ENCODE measurements at places on chromosomes 5 and 9.

DNA sequence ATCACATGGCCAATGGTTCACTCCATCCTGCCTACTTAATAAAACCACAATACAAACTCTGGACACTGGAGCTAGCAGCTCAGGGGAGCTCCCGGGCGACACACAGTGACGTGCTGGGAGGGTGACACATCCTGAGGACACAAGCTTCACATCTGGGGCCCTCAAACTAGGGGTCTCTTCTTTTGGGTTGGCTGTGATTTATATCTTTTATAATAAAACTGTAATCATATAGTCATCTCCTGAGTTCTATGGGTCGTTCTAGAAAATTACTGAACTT is 12.1 kb upstream of the MAPK9 start:
- DNase-seq = no peak

GRCh38 chr5:175742290-175742994 is 84.6 kb downstream of the HRH2 start:
- no peak for DNase-seq

- no peak for DNase-seq
Measured at GRCh38 chr9:104993291-104993963, 65.5 kb upstream of the ABCA1 start.

- no peak for DNase-seq
Measured at GRCh38 chr9:96140296-96141127, 161.5 kb downstream of the HSD17B3 start.

DNA sequence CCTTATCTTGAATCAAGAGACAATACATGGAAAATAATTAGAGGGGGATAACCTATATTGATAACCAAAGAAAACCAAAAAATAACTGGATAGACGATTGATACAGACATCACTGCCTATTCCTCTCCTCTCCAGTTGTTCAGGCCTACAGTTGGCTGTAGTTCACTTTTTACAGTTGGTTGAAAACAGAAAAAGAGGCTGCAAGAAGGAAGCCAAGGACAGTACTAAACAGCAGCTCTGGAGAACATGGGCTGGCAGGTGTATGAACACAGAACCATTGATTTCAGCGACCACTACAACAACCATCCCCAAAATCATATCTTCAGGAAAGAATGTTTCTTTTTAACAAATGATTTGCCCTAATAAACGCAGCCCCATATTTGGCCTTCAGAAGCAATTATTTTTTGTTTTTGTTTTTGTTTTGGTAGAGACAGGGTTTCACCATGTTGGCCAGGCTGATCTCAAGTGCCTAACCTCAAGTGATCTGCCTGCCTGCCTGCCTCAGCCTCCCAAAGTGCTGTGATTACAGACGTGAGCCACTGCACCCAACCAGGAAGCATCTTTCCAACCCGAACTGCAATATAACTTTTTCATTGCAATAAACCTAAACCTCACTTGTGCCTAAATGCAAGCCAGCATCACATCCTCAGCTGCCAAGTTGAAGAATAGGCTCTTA is 64.3 kb downstream of the MLLT3 start:
- no peak for DNase-seq

DNA sequence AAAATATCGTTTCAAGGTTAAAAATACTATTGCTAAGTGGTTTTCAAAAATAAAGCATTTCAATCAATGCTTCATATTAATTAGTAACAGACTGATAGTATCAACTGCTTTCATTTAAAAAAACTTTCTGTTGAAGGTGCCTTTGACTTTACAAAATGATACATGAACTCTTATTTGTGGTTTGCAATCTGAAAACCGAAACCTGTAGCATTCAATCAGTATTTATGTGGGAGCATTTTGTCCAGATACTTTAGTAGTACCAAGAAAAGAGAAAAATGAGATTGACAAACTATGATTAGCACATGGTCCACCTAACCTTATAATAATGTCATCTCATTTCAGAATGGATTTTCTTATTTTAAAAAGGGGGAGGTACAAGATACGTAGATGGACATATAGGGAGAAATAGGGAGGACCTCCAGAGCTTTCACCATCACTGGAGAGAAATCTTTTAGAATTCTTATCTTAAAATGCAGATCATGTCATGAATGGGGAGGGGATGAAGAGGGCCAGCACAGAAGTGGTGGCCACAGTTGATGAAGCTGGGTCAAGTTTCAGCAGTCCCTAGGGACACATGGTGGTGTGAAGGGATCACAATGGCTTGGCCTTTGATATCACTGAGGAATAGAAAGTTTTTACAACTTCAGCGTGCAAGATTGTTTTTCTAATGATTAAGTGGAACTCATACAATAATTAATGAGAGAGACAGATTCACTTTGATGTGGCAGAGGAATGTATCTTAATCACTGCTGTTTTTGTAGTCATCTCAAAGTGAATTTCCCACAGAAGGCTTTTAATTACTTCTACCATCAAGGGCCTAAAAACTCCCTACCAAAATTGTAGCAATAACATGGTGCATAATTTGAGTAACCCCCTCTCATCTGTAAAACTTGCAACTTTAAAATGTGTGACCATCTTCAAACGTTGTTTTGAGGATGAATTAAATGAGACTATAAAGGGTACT is 322.3 kb upstream of the EDIL3 start:
- no peak for DNase-seq

- no peak for DNase-seq
Measured at GRCh38 chr5:72991394-72991793, 35.6 kb downstream of the FCHO2 start.

GRCh38 chr9:34121996-34122395 is 4.5 kb downstream of the DCAF12 start:
- no peak for DNase-seq

DNA sequence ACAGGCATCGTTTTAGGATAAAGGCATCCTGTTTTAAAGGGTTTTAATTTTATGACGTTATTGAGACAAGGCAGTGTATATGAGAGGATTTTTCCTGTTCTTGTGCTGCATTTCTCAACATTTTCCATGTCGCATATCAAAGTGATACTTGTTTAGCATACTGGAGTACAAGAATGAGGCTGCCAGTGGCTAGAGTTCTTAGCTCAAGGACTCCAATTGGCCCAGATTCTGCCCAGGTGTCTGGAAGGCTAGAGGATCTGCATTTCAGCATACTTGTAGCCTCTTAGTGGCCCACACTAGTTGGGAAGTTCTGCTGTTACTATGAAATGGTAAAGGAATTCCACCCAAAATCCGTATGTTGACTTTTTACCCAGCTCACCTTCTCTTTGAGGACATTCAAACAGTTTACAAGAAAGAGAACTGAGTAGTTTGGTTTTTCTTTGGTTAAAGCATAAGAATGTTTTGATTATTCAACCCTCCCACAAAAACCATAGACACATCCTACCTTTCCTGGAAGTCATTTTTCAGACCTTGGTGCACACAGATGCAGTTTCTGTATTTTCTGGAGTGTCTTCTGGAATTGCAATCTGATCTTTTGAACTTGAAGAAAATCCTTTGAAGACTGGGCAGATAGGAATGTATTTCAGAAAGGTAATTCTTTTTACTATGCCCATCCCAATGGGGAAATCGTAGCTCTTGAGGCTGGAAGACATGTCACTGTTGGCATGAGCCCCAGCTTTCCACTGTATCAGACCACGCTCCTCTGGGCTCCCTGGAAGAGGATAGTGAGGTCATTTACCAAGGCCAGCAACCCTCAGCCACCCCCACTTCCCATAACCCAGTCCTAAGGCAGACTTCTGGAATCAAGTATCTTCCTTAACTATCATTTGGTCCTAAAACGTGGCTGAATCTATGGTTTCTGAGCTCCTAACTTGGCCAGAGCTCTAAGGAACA is 11.3 kb downstream of the SLC23A1 start:
- no peak for DNase-seq

- DNase-seq = no peak
Measured at GRCh38 chr5:74013222-74013621, 387.2 kb downstream of the ARHGEF28 start.

DNA sequence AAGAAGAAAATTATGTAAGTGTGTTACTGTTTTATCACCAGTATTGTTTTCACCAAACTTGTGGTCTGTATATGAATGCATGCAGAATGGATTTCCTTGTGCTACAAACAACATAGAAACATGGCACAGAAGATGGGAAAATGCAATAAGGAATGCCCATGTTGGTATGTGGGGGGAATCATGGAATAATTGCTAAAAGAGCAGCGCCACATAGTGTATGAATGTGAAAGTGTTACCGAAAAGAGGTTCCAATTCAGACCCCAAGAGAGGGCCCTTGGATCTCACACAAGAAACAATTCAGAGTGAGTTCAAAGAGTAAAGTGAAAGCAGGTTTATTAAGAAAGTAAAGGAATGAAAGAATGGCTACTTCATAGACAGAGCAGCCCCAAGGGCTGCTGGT is 26.4 kb upstream of the TYRP1 start:
- DNase-seq = peak; percentile 5

- peak; percentile 36 for DNase-seq
Measured at GRCh38 chr5:35436400-35437057, 181.1 kb upstream of the SPEF2 start.

DNA sequence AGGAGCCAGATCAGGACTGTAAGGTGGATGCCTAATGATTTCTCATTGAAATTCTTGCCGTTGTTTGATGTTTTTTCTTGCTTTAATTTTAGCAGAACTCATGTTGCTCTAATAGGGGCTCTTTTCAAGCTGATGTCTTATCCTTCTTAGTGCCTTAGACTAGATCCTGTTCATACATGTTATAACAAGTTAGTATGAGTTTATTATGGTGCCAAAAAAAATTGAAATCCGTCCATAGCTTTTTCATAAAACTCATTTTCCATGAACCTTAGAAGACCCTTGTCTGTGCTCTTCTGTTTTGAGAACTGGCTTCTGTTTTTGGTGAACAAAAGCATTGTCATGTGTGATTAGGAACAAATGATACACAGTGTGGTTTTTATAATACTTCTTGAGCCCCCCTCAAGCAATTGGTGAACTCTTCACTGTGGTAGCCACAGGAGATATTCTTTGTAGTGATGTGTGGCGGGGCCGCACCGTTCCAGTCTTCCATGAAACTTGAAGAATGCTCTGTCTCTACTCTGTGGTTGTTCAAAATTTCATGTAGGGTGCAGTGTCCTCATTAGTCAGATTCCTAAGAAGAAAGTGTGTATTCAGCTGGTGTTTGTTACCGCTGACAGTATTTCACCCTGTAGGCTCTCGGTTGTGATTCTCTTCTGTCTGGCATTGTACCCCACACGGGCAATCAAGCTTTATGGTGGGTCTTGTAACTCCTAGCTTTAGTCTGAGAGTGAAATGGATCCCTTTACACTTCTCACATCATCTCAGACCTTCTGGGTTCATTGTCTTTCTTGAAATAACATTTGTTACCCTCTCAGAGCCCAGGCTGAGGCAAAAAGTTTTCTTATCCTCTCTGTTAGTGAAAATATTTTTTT is 10.7 kb downstream of the OTULIN start:
- DNase-seq = no peak

- no peak for DNase-seq
Measured at GRCh38 chr9:15724016-15724415, 171.2 kb downstream of the CCDC171 start.

DNA sequence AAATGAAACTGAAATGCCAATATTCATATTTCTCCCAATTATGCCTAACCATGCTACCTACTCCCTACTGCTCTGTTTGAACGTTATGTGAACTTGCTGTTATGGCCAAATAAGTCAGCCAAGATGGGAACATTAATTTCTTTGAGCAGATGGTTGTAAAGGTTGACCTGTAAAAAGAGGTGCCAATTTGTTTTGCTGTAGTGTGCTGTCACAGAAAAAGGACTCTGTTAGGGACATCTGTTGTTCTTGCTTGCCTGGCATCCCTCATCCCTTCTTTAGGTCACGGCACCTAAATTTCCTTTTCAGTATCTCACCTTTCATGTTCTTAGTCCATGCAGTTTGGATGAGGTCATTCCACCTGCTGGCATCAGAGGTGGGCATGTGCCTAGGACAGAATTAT is 35.4 kb downstream of the GDNF start:
- no peak for DNase-seq

DNA sequence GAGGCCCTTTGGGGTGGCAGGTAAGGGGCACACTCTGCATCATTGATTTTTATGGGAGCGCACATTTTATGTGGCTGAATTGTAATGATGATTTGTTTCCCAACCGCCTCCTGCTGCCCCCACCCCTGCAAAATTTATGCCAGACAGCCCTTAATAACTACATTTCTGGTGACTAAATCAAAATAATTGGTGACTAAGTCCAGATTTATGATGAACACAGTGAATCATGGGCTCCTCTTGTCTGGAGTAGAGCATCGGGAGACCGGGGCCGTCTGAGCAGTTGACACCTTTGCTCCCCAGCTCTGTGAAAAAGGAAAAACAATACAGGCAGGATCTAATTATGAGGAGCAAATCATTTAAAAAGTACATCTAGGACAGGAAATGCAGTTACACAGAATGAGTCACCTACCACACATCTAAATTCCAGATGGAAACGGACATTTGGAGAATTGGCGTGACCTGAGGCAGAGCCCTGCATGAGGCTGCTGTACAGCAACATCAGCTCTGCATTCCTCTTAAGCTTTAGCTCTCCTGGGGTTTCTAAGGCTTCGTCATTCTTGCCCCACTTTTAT is 58.9 kb downstream of the DOCK2 start:
- DNase-seq = peak; percentile 86

GRCh38 chr9:114856215-114856941 is 50.5 kb upstream of the TNFSF15 start:
- DNase-seq = no peak

DNA sequence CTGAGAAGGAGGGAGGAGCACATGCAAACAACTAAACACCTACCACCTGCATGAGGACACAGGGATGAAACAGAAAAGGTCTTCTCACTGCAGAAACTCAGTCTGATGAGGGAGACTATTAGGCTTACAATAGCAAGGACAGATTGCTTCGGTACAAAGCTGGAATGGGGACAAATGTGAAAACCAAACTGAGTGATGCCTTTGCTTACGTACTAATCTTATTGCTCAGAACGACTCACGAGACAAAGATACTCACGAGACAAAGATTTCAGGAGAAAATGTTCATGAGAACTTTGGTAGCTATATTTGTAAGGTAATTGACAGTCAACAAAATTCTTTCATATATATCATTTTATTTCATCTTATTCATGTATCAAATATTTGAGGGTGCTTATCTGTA is 71.9 kb upstream of the TAF1L start:
- DNase-seq = no peak

DNA sequence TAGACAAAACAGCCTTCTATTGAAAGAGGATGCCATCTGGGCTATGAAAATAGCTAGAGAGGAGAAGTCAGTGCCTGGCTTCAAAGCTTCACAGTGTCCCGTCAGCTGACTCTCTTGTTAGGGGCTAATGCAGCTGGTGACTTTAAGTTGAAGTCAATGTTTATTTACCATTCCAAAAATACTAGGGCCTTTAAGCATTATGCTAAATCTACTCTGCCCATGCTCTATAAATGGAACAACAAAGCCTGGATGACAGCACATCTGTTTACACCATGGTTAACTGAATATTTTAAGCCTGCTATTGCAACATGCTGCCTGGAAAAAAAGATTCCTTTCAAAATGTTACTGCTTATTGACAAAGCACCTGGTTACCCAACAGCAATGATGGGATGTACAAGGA is 309.1 kb downstream of the NTRK2 start:
- no peak for DNase-seq

- no peak for DNase-seq
Measured at GRCh38 chr9:7778851-7779600, 20.6 kb downstream of the DMAC1 start.

Data from A549 (cell line).